NCI-H226 (cell line): ENCODE measurements at places on chromosomes 12 and 14.

DNA sequence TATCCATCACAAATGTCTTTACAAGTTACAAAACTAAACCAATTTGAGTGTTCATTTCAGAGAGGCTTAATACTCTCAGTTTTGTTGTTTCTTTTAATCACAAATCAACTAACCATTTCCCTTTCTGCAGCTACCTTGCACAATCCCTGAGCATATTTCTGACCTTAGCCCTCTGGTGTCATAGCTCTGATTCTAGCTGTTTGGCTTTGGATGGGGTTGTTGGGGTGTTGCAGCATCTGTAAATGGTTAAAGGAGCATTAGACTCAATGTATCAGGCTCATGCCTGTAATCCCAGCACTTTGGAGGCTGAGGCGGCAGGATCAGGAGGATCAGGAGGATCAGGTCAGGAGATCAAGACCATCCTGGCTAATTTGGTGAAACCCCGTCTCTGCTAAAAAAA lies 461.4 kb downstream of the NRXN3 start:
- no peak for DNase-seq

DNA sequence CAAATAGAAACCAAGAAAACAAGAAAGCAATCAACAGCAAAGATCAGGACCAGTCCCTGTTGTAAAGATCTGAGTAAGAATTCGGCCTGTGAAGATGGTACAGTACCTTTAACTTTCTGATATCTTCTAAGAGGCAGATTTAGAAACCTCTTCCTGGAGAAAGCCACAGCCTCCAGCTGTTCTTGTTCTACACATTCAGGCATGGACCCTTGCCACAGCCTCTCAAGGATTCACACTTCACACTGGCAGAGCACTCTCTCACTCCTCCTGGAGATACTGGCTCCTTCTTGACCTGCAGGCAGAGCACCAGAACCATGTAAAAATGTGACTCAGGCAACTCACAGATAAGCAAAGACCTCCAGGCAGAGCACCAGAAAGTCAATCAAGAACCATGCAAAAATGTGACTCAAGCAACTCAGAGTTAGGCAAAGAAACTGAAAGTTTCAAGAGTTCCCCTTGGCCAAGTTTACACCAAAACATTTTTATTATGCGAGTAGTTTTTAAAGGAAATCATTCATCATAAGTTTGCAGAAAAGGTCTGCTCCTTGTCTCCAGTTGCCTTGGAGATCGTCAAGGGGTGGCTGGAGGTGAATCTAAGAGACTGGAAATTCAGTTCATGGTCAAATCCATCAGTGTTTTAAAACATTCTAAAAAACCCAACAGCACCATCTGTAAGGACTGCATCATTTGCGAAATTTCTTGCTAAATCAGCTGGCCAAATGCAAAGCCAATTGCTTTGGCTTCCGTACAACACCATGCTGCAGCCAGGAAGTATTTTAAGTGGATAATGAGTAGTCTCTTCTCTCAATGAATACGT lies 119.3 kb upstream of the MDM1 start:
- peak; percentile 97 for DNase-seq

DNA sequence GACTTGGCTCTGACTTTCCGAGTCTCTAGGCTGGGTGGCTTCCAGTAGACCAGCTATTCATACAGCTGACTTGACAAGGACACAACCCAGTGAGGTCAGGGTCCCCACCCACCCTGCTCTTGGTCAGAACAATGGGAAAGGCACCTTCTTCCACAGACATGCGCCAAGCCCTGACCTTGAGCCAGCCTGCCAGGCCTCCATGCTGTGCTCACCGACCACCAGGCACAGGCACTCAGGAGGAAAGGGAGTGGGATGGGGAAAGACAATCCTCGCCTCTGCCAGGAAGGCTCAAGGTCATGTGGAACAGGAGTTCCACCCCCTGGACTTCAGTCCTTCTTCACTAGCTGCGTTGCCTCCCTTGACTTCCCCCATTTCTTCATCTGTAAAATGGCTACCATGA lies 31.4 kb downstream of the GALNT16 start:
- no peak for DNase-seq

DNA sequence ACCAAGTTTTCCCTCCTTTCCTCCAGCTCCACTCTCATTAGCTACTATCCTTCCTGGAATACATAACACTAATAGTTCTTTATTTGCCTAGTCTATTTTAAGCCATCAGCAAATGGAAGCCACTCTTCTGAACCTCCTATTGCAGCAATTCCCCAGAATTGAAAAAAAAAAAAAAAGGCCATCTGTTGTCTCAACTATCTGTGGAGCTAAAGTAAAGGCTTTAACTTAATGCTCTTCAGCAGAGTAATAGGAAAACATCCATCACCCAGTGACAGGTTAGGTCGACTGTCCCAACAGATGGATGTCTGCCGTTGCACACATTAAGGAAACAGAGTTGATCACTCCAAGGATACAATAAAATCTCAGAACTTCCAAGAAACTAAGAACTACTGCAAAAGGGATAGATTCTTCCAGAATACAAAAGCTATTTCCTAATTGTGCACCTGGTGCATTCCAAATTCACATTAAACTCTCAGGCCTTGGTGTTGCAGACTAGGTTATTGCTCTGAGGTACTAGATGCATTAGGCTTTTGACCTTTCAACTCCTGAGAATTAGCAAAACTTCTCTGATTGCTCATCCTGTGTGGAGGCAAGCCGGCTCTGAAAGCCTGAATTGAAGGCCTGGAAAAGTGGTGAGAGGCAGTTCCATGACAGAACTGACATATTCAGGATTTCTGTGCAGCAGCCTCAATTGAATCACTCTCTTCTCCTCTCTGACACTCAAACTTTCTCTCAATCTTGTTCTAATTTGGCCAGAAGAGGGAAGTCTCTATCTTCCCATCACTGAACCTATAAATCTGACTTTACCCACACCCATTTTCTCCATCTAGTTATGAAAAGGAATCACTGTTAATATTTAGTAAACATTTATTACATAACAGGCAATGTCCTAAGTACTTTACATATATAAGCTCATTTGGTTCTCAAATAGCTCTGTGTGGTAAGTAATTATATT lies 238.4 kb upstream of the HMGA2 start:
- no peak for DNase-seq

GRCh38 chr14:73242357-73242901 lies 5.1 kb downstream of the PAPLN start:
- DNase-seq, result no peak

- no peak for DNase-seq
Observed at GRCh38 chr12:39372204-39372925, 70.6 kb downstream of the KIF21A start.

GRCh38 chr12:106238146-106238545 lies 9.7 kb downstream of the CKAP4 start:
- DNase-seq, result no peak

- no peak for DNase-seq
Observed at GRCh38 chr12:101592448-101592847, 2.3 kb upstream of the MYBPC1 start.

GRCh38 chr12:6373022-6373787 lies 2.2 kb downstream of the SCNN1A start:
- DNase-seq, result no peak

DNA sequence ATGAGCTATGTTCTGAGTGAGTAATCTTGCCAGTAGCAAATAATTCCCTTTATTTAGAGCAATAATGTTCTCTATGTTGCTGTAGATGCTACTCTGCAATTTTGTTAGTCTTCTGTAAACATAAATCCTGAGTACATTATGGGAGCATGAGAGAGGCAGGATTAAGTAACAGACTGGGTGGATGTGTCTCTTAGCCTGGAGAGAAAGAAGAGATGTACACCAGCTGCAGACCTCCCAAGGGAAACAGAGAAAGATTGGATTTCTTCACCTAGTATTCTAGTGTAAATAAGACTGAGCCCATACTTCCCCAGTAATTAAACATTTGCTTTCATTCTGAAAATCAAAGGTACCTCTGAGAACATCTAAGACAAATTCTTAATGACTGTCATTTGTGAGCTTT lies 564.0 kb downstream of the TRHDE start:
- DNase-seq, result no peak

DNA sequence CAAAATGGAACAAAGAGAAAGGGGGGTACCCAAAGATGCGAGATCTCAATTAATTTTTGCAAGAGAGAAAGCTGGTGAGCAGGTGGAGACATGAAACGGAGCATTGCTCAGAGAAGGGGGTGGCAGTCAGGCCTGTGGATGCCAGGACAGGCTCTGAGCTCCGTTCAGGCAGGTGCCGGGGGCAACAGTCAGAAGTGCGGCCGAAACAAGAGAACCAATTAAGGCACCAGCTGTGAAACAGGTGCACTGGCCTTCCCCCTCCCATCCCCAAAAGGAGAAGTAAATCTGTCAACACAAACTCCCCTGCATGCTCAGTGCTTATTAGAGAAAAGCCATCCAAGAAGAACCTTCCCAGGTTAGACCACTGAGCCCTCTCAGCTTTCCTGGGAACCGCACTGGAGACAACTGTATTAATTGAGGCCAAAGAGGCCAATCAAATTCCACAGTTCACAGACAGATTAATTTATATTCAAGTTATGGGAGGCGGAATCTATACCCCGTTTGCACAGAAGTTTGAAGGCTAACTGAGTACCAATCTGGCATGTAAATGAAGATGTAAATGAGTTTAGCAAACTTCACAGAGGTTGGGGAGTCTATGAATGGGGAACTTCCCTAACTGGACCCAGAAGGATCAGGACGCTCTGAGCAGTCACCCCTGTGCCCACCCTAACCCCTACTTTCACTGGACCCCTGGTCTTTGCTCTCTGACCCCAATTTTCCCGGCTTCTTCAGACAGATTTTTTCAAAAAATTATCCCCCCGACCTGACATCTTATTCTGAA lies 20.9 kb downstream of the OAS2 start:
- no peak for DNase-seq

DNA sequence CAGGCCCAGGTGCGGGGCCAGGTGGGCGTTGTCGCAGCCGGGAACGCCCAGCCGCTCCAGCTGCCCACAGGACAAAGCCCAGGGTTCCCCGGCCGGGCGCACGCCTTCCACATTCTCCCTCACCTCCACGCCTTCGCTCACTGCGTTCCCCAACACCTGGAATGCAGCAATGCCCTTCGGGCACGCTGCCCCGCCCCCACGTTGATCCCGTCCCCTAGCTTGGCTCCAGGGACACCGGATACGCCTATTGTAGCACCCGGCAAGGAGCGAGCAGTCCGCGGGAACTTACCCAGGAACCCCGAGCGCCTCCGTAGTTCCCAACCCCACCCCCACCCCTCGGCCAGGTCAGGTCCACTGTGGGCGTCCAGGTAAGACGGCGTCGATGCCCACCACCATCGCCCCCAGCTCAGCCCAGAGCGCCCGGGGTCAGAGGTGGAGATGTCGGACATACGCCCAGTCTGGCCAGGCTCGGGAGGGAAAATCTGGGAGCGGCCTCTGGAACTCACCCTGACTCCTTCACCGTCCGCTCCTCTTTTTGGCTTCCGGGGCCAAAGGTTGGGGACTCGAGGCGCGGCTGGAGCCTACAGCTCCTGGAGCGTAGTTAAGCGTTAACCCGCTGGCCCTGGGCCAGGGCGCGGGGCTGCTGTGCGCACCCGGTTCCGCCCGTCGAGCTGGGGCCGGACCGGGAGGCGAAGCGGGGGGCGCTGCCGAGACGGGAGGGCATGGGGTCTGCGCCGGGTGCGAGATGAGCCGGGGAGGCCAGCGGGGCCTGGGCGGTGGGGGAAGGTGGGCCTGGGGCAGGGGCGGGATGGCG lies 594 bp upstream of the CEP170B start:
- DNase-seq, result no peak

DNA sequence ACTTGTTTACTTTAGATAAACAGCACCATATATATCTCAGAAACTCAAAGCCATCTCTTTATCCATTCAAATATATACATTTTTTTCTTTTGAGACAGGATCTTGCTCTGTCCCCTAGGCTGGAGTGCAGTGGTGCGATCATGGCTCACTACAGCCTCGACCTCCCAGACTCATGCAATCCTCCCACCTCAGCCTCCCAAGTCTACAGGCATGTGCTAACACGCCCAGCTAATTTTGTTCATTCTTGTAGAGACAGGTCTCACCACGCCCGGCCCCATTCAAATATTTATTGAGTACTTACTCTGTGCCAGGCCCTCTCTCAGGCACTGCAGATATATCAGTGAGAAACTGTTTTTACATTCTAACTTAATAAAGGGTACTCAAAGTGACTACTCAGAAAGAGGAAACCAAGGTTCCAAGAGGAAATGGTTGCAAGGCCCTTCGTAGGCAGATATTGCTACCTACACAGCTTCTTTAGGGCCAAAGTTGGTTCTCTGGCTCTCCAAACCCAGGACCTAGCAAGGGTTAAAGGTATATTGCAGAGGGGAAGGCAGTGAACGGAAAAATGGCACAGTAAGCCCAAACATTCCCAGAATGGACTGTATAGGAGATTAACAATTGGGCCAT lies 2.9 kb downstream of the ATXN3 start:
- no peak for DNase-seq

DNA sequence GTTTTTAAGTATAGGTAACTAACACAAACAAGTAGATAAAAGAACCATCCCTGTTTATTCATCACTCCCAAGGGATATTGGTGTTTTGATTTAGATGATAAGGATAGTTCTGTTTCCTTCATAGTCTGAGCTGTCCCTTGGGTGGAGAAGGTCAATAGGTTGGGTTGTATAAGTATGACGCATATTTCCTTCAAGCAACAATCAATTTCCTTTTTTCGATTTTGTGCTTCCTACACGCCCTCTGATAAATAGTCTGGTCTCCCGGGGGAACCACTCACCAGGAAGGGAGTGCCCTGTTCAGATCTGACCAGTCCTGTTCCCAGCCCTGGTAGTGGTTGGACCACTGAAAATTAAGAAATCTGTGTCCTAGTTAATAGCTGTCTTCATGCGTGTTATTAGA lies 378.8 kb upstream of the FAR2 start:
- no peak for DNase-seq

- peak; percentile 81 for DNase-seq
Observed at GRCh38 chr12:94621662-94622359, 28.5 kb downstream of the TMCC3 start.

DNA sequence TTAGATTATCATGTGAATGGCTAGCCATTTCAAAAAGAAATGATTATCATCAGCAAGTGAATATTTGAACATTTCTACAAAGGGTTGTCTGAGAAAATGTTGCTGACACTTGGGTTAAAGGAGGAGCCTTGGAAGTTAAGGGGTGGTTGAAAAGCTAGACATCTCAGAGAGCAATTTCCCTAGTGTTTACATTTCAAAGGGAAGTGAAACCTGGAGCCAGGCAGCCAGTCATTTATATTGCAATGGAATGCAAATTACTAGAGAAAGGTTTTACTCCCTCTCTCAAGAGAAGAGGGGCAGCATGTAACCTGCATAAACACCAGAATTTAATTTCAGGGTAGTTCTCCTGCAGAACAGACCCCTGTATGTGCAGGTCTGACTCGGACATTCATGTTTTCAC lies 279.0 kb downstream of the SLC16A7 start:
- peak; percentile 38 for DNase-seq
